Stimulated activated CD4-positive, alpha-beta T cell treated with anti-CD3 and anti-CD28 coated beads, Interleukin-15, amount 100 ng/mL, for 1 hour (primary cell): ENCODE measurements at places on chromosomes 3 and 15.

GRCh38 chr3:160150525-160150924, 74.7 kb upstream of the C3orf80 start:
- DNase-seq: no peak

GRCh38 chr15:100877551-100877950, 2.1 kb upstream of the ALDH1A3 start:
- DNase-seq: no peak

GRCh38 chr15:78840661-78841375, 29.6 kb upstream of the ADAMTS7 start:
- no peak for DNase-seq

DNA sequence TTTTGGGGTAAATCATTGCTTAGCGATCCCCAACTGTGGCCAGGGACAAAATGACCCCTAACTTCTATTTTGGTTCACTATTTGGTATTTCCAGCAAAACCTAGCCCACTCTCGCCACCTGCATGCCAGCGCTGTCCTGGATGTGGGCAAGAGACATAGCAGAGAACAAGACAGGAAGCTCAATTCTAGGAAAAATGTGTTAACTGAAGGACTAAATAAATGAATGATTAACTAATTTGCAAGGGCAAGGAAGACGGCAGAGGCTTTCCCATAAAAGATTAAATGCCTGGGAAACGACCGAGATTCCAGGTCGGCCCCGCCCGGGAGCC, 408 bp downstream of the NICN1 start:
- no peak for DNase-seq

GRCh38 chr3:123692671-123693070, 107.8 kb upstream of the HACD2 start:
- DNase-seq: no peak

- no peak for DNase-seq
Observed at GRCh38 chr15:53209396-53210042, 419.4 kb upstream of the ONECUT1 start.

DNA sequence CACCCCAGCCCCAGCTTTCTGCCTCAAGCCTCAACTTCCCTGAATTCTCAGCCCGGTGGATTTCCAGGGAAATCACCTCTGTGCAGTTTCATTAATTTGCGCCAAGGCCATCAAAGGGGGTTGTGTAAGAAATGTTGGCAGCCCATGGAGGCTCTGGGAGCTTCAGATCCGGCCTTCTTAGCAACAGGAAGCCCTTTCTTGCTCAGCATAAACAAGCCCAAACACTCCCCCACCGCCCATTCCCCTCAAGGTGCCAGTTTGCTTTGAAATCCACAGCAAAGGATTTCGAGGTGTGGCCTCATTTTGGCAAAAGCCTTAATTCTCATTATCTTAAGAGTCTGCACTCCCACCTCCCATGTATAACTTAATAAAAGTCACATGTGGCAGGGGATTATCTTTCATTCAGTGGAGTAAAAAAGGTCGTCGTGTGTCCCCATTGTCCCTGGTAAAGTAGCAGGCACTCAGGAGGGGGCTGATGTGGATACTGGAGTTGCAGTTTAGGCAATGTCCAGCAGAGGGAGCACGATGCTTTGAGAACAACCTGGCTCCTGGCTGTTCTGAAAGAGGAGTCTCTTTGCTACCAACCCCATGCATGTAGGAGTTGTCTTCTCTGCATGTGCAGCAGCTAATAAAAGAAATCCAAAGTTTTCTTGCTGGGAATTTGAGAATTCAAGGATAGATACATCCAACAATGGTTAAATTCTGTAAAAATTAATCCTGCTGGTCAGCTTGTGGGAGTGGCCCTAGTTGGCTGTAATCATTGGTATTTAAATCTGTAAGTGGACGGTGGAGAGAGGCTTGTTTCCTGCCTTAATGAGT, 39.5 kb downstream of the EBLN2 start:
- peak; percentile 60 for DNase-seq

GRCh38 chr3:165159760-165160421, 36.3 kb downstream of the SLITRK3 start:
- DNase-seq: no peak

DNA sequence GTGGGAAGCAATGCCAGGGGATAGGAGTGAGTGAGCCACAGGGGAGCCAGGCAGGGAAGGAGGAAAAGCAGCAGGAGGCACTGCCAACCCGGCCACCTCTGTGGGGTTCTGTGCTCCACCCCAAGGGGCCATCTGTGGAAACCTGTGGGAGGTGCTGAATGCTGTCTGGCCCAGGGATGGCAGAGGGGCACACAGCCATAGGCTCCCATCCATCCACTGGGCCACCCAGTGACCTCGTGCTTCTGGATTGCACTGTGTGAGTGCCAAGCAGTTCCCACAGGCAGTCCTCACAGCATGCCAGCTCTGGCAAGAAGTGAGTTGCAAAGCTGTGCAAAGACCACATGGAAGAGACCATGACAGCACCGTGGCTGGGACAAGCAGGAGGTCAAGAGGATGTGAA, 27.5 kb downstream of the DNAJB8 start:
- no peak for DNase-seq

DNA sequence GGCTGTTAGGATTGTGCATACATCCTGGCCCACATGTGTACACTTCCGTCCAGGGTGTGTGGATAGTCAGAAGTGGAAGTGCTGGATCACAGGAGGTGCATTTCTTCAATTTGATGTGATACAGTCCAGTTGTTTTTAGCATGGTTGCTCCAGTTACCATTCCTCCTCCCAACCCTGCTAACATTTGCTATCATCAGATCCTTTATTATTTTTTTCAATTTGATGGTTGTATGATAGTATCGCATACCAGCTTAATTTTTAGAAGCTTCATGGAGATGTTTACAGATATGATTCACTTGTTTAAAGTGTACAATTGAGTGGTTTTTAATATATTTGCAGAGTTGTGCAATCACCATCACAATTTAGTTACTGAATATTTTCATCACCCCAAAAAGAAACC, 202.7 kb downstream of the ITPR1 start:
- no peak for DNase-seq

DNA sequence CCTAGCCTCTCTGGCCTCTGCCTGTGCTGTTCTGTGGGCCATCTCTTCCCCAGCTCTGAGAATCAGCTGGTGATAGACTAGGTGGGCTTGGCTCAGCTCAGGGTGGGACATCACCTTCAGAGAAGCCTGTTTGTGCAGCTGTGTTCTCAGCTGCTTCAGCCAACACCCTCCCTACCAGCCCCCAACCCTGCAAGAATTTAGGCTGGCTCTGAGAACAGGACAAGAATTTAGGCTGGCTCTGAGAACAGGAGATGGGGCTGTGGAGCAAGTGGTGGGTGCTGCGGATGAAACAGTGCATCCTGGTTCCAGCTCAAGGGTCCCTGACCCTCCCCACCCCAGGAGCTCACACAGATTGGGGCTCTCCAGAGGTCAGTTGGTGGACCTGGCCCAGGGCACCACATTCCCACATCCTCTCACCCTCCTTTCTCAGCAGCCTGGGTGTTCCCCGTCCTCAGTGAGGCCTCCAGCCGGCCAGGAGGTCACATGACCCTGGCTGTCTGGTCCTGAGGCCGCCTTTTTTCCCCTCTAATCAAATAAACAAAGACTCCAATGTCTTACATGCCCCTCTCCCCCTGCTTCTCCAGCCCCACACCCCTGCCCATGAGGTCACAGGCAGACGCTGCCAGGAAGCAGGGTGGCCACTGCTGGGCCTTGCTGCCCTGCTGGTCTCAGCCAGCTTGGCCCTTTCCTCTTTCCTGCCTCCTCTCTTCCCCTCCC, 14.9 kb downstream of the PLEKHO2 start:
- DNase-seq: no peak

DNA sequence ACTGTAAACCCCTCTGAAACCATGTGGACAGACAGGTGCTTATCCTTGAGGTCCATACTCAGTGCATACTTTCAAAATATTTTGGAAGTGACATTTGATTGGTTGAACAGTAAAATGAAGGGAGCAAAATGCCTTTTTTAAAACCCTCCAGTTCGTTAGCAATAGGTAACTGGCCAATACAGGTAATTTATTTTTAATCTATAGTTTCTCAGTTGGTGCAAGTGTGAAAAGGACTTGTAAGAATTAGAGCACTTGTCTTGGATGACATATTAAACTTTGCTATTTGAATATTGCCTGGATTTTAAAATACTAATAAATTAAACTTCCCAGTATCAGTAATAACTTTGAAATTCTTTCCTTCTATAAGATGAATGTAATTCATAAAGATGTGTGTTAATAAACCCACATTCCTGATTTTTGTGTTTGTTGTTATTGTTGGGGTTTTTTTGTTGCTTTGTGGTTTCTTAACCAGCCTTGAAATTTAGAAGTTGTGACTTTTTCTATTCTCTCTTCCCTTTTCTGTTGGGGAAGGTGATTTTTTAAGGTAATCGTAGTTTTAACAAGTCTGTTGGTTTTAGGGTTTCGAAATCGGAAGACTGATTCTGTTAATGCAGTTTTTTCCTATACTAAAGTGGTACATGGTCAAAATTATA, 90.0 kb downstream of the STT3B start:
- no peak for DNase-seq
